Stimulated activated memory B cell treated with anti-CD40 and anti-IgM and Interleukin-4, amounts not matched to agents 10 μg/mL and 1 μg/mL and 100 μg/mL, for 72 hours (primary cell): ENCODE measurements at places on chromosomes 6 and 20.

DNA sequence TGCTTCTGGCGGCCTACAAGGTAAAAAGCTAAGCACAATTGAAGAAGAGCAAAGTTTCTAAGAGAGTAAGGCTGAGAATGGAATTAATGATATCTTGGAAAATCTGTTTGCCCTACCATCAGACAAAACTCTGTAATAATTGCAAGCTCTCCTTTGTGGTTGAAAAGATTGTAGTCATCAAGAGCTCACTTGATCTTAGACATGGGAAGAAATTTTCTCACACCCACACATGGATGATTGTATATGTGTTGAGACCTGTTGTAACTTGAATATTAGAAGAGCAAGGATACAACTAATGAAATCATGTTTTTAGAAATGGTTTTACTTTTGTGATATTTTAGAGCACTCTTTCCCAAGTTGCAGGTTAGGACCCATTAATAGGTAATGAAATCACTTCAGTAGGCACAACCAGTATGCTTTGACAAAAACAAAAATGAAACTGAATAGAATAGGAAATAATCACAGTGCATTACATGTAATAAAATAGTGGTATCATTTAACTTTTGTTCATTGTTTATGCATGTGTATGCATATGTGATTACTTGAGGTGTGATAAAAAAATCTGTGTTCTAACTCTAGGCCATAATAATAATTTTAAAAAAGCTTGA lies 14.0 kb downstream of the DCBLD1 start:
- ATAC-seq: no peak

DNA sequence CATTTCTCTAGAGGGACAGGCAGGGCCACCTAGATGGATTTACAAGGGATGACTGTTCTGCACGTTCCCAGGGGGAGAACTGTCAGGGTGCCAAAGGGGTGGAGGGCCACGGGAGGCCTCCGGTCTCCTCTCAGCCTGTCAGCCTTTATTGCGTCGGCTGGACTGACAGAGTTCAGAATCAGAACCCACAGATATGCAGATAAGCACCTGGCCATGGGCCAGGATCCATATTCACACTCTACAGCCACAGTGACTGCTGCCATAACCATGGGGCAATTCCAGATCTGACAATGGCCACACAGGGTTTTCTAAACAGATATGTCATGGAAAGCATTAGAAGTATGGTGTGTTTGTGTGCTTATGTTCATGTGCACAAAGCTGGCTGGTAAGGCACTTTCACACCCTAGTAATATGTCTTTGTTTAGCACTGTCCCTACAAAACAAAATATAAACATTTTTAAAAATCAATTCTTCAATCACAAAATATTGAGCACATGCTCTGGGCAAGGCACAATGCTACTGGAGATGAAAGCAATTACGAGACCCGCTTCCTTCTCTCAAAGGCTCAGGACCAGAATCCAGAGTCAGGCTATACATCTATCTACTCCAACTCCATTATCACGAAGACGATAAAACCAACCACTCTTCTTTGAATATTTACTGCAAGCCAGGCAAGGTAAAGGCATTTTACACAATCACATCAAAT lies 29.1 kb downstream of the TRAM2 start:
- no peak for ATAC-seq

DNA sequence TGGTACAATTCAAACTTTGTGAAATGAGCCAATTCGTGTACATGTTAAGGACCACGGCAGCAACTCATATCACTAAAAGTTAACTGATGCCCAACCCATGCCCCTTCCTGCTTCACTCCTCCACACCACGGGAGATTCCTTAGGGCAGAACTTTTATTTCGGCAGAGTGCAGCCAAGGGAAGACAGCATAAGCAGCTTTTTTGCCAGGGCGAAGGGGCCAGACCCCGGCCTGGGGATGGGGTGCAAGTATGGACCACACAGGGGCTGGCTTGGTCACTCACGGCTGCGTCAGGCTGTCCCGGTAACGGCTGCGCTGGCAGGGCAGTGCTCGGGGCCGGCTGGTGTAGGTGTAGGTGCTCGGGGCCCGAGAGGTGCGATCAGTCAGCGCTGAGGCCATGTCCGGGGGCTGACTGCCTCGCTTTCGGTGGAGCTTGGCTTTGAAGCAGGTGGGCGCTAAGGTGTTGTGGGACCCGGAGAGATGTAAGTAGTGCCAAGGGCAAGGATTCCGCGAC lies 792 bp downstream of the RSPH3 start:
- ATAC-seq: peak; percentile 60

DNA sequence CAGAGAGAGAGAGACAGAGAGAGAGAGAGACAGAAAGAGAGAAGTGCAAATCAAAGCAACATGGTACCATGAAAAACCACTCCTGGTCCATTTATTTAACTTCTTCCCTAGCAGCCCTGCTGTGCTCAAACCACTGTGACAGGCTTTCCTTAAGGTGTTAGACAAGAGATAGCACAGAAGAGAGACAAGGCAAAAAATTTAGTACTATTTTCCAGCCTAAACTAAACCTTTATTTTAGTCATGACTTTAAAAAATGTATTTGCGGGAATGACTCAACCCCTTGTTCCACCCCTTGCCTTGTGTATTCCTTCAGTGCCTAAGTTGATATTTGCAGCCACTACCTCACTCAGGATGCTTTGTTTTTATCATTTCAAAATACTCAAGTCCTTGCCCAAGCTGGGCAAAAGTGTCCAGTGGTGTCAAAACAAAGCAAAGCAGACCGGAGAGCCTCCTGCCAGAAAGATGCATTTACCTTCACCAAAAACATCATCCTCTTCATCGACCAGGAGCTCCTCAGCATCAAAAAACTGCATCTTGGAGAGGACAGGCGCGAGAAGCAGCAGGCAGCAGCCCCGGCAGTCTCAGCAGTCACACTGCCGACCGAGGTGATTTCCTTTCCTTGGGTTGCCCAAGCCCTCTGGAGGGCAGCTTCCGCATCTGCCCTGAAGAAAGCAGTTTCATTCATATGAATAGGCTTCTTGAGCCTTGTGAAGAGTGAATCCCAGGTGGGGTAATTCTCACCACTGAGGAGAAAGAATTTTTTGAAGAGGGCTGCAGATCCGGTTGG lies at the start of gene RIPOR2:
Gene RIPOR2, minus strand, starts transcription at position 595 of the 787 bp plus-strand sequence. Its CDS starts 62 bp downstream, at position 533.
- ATAC-seq: peak; percentile 78

- ATAC-seq: no peak
These were observed 259.8 kb downstream of the CD109 start for GRCh38 chr6:73955800-73956199.

DNA sequence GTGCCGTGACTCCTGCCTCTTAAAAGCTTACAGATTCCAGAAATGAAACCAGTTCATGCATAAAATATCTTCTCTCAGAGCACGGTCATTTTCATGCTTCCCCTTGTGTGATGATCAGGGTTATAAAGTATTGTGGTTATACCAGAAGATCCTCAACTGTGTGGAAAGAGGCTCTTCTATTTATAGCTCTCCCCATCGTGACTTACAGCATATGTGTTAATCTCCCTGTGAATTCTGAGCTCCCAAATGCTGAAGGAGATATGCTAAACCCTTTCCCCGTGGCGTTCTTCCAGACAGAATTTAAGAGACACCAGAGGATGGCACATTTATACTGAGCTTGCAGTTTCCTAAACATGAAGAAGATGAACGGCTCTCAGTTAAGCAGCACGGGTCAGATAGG lies 158.8 kb downstream of the CDH26 start:
- ATAC-seq: no peak

DNA sequence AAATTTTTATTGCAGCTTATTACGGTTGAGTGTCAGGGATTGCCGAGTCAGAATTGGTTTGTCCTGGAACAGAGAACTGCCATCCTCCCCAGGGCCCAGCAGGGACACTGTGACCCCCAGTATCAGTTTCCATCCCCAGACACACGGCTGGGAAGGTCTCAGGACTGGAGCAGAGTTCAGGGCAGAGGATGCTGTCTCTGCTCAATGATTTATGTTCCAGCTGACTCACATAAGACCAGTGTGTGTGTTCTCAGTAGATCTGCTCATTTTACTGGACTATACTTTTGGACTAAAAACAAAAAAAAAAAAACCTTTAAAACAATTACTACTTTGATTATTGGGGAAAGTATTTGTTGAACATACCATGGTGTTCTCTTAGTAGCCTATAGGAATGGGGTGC lies 44.2 kb downstream of the FNDC1 start:
- ATAC-seq: no peak

- ATAC-seq: no peak
These were observed 74.8 kb upstream of the TPD52L1 start for GRCh38 chr6:125078602-125079321.

GRCh38 chr6:31961616-31962015 lies 2.6 kb downstream of the SKIC2 start:
- ATAC-seq: no peak

GRCh38 chr20:62258499-62259293 lies 20.4 kb downstream of the OSBPL2 start:
- ATAC-seq: no peak

- ATAC-seq: no peak
These were observed 619.0 kb downstream of the FRK start for GRCh38 chr6:115441651-115442050.

DNA sequence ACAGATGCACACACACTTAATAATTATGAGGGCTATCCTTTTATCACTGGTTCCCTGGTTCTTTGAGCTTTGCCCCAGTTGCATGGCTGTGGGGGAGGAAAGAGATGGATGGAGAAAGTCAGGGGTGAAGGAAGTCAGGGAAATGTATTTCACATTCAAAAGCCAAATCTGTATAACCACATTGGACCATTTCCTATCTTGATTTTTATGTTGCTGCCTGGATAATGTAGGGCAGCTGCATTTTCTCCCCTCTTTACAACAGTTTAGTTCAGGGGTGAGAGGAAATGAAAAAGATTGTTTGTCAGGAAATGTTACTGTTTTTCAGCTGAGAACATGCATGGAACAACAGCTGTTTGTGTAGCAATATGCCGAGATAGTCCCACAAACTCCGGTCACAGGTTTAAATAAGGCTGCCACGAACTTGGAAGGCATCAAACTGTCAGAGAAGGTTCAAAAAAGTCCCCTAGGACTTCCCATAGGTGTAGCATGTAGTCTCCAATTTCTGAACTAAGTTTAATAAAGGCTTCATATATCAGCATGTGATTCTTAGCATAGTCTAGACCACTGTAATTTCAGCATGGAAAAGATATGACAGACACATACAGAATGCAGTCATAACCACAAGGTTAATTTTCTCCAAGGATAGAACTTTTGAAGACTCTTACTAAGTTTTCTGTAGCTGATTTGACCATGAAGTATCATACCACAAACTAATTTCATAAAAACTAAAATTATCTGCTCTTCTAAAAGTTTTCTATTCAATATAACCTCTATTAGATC lies 82.1 kb upstream of the COL21A1 start:
- ATAC-seq: no peak

- ATAC-seq: no peak
These were observed 95.5 kb downstream of the ALDH8A1 start for GRCh38 chr6:134854366-134854765.

DNA sequence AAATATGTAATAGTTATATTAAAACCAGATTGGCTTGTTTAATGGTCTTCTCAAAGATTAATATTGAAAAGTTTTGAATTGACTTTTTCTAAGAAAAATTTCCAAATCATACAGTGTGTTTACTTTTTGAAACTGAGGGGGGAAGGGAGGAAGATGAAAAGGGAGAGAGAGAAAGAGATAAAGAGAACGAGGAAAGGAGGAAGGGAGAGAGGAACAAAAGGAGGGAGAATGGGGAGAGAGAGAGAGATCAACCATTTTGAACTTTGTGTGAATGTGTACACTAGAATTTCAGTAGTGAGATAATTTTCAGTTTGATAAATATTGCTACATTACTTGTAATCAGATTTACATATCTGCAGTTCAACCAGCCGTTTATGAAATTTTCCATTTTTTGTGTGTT lies 124.5 kb downstream of the EPHA7 start:
- no peak for ATAC-seq

DNA sequence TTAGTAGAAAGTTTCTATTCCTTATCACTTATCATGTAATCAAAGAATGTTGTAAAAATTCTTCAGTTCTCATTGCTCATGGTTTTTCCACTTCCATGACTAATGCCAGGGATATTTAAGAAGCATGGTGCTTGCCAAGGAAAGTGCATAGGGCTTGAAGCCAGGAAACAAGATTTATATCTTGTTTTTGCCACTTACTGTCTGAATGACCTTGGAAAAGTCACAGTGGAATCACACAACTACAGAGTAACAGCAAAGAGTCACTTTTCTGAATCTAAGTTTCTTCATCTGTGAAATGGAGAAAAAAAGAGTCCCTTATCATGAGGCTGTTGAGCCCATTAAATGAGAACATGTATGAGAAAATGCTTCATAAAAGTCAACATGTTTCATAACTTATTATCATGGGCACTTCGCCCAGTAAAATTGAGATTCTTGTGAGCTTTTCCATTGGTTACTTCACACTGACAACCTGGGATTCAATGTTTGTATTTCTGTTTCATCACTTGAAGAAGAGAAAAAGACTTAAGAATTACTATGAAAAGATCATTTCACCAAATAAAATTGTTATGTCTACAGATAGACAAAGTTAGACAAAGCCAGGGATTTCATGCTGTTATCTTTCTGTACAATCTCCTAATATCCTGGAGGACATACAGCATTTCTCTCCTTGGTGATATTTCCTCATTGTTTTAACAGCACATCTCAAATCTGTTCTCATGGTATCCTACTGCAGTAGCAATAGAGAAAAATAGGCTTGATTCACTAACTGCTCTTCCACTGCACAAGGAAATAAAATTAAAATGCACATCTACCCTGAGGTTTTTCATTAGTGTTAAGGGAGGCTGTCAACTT lies 7.6 kb upstream of the BMP5 start:
- no peak for ATAC-seq

GRCh38 chr20:1979106-1979778 lies 14.6 kb downstream of the PDYN start:
- no peak for ATAC-seq

- no peak for ATAC-seq
These were observed 78.5 kb upstream of the TRDN start for GRCh38 chr6:123715006-123715863.

GRCh38 chr20:49466114-49466912 lies 16.2 kb downstream of the KCNB1 start:
- ATAC-seq: no peak

GRCh38 chr6:88989215-88989614 lies 25.8 kb upstream of the RNGTT start:
- ATAC-seq: no peak

DNA sequence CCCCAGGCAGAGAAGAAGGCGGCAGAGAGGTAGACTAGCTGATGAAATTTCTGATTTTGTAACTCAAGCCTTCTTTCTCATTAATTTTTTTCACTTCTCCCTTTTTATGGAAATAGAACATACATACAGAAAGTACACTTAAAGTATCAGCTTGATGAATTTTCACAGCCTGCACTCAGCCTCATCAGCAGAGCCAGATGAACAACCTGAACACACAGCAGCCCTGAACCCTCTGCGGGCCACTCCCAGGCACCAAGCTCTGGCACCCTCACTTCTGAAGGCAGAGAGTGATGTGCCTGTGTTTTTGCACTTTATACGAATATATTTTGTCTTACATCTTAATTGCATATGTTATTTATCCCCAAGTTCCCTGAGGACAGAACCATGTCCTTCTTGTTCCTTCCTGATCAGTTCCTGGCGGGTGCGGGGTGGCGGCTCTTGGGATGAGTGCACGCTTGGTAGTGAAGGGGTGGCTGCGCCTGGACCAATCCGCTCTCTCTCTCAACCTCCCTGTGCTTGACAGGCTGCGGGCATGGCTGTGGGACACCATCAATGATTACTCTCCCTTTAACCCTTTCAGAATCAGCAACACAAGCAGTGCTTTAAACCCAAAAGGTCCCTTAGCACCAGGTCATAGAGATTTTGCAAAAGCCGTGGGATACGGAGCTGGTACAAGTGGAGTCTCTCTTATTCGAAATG lies 34.8 kb upstream of the AFDN start:
- no peak for ATAC-seq

GRCh38 chr6:21750575-21750974 lies 157.0 kb downstream of the SOX4 start:
- no peak for ATAC-seq

GRCh38 chr6:90328004-90328403 lies 31.4 kb upstream of the BACH2 start:
- ATAC-seq: no peak
